ENCODE measurements at places on chromosomes 2 and 18.

- no peak for DNase-seq
Measured at GRCh38 chr18:45631077-45631476, 15.8 kb downstream of the SLC14A2 start.

DNA sequence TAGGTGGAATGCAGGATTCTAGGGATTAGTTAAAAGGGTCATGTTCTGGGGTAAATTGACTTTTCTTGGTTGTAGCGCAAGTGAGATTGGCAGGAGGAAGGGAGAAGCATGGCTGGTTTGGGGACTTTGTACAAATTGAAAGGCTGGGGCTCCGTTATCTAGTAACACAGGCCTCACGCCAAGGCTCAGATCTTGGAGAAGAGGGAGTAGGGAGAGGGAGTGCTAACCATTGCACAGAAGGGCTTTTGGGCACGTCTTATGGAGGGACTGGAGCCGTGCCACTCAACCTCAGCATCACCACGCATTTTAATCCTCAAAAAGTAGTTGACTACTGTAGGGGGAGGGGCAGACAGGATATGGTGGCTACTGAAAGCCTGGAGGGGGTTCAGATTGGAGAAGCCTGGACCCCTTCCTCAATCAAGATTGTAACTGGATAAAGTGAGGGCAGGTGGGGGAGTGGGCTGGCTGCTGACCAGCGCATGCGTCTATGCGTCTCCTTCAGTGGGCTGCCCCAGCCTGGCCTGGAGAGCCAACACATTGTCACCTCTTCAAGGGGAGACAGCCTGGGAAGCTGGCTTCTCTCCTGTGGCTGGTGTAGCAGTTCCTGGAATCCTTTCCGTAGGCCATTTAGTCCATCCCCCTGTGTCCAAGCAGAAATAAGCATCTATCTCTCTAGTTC, 14.3 kb downstream of the IGFBP5 start:
- no peak for DNase-seq

DNA sequence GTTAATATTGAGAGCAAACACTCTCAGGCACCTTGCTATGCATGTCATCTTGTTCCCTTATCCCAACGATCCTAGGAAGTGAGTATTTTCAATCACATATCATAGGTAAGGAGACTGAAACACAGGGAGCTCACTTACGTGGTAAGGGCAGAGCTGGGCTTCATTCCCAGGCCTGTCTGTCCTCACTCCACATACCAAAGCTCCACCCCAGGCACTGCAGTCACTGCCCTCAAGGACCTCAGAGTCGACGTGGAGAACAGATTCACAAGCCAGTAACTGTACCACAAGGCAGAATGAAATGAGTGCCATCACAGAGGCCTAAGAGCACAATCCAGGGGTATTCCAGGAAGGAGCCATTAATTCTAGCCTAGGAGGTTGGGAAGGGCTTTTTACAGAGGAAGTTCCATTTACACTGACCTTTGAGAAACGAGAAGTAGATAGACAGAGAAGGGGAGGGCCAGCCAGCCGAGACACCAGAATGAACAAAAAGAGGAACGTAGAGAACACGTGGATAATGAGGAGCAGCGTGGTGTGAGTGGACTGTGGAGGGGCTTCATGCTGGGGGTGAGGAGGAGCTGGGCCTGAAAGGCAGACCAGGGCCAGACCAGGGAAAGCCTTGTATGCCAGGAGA, 48.6 kb downstream of the KIAA2012 start:
- DNase-seq = no peak

- DNase-seq = no peak
Measured at GRCh38 chr2:3741396-3741795, 38.0 kb downstream of the DCDC2C start.

DNA sequence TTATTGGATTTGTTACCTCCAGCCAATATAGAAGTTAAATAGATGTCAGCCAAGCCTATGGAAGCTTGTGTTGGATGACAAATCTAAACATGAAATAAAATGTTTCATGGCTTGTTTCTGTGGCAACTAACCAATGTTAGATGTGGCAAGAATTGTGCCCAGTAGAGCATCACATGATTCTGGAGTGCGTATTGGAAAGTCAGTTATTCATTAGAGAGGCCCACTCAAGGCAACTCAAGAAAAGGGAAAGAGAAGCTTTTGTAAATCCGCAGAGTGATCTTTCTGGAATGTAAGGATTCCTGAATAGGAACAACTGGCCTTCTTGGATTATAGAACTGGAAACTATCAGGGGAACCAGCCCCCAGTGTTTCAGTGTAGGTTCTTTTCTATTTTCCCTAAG, 162.9 kb downstream of the TMEM247 start:
- DNase-seq = no peak

DNA sequence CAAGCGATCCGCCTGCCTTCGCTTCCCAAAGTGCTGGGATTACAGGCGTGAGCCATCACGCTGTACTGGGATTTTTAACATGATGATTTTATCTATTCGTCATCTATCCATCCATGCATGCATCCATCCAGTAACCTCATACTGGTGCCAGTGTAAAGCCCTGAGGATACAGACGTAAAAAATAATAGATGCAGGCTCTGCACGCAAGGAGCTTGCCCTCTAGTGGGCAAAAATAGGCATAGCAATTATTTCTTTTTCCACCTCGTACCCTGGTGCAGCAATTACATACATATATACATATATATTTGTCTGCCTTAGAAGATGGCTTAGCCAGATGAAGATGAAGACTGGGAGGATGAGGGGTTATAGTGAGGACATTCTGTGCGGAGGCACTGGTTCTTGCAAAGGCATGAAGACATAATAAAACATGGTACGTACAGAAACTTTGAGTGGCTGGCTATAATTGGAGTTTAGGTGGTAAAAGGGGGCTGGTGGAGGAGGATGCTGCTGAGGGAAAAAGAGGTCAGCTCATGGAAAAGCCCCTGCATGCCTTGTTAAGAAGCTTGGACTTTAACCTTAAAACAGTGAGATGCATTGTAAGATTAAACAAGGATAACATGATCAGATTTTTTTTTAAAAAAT, 19.6 kb upstream of the RPIA start:
- no peak for DNase-seq

- DNase-seq = no peak
Measured at GRCh38 chr2:28419443-28420270, 27.0 kb downstream of the FOSL2 start.

- DNase-seq = no peak
Measured at GRCh38 chr18:49623571-49623970, 61.7 kb downstream of the LIPG start.

GRCh38 chr2:216934623-216935022, 74.8 kb upstream of the TNP1 start:
- no peak for DNase-seq

DNA sequence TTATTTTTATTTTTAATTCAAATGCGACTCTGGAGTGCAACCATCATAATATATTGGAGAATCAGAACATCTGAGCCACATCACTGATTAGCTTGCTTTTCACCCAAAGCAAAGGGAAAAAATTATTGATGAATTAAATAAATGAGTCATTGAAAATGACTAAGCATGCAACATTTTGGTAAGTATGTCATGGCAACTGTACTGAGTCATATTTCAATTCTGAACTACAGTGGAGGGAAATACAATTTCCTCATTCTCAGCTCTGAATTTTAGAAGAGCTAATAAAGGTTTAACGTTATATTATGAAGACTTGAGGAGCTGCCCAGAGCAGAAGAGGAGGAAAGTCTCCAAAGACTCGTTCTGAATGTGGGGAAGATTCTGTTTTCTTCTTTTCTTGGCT, 89.6 kb upstream of the CCDC68 start:
- no peak for DNase-seq

- DNase-seq = no peak
Measured at GRCh38 chr2:98778741-98779483, 48.0 kb upstream of the MGAT4A start.

DNA sequence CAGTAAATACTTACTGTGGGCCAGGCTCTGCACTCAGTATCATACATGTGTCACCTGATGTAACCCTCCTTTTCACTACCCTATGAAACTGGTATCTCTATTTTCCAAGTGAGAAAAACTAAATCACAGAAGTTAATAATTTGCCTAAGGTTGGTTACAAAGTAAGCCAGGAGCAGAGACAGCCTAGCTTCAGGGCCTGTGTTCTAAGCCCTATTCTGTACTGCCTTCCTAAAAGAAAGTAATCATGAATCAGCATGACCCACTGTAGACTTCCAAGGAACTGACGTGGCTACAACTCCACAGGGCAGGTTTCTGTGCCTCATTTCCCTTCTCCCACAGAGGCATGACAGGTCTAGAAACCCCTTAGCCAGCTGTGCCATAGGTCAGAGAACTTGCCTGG, 14.3 kb downstream of the ZNF142 start:
- no peak for DNase-seq

DNA sequence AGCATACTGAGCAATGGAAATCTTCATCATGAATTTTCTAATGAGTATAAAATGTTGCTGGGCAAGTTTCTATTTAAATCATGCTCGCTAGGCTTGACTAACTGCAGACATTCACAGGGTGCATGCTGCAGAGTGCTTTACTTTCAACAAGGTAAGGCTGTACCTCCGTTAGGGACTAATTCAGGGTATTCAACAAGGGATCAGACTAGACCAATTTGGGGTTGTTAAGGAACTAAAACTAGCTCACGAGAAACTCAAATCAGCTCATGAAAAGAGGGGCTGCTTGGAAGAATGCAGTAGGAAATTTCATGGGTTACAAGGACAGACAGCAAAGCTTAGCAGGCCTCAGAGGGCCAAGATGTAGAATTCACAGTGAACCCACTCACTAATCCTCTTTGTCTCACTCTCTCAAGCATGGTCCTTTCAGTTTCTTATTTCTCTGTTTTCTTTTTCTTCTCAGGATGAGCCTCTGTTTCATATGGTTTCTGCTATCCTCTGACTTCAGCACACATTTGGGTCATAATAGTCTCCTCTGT, 2.2 kb downstream of the MYO3B start:
- no peak for DNase-seq

GRCh38 chr2:231198291-231199173, at the start of gene ARMC9:
Gene ARMC9, plus strand, starts transcription at chr2:231198631. Its CDS starts 7,608 bp downstream, at chr2:231206239.
- DNase-seq = peak; percentile 58

GRCh38 chr2:1728821-1729220, 15.5 kb downstream of the PXDN start:
- DNase-seq = no peak

- peak; percentile 5 for DNase-seq
Measured at GRCh38 chr18:67359873-67360838, 156.4 kb downstream of the DSEL start.

GRCh38 chr2:96213379-96213778, 4.8 kb upstream of the STARD7 start:
- no peak for DNase-seq

DNA sequence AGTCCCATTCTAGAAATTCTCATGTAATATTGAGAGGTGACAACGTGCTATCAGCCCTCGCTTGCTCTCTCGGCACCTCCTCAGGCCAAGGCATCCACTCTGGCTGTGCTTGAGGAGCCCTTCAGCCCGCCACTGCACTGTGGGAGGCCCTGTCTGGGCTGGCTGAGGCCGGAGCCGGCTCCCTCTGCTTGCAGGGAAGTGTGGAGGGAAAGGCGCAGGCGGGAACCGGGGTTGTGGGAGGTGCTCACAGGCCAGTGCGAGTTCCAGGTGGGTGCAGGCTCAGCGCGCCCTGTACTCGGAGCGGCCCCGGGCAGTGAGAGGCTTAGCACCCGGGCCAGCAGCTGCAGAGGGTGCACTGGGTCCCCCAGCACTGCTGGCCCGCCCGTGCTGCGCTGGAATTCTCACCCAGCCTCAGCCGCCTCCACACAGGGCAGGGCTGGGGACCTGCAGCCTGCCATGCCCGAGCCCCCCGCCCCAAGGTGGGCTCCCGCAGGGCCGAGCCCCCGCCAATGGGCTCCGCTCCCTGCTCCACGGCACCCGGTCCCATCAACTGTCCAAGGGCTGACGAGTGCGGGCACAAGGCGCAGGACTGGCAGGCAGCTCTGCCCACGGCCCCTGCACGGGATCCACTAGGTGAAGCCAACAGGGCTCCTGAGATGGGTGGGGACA, 1680.6 kb upstream of the LRRTM1 start:
- DNase-seq = no peak

DNA sequence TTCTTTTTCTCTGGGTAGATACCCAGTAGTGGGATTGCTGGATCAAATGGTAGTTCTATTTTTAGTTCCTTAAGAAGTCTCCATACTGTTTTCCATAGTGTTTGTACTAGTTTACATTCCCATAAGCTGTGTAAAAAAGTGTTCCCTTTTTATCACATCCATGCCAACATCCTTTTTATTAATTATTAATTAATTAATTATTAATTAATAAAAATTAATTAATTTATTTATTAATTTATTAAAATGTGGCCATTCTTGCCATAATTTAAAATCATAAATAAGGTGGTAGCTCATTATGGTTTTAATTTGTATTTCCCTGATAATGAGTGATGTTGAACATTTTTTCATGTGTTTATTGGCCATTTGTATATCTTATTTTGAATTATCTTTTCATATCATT, 234.3 kb upstream of the FBXO11 start:
- DNase-seq = no peak

- DNase-seq = no peak
Measured at GRCh38 chr18:58578835-58579560, 49.9 kb downstream of the ALPK2 start.

DNA sequence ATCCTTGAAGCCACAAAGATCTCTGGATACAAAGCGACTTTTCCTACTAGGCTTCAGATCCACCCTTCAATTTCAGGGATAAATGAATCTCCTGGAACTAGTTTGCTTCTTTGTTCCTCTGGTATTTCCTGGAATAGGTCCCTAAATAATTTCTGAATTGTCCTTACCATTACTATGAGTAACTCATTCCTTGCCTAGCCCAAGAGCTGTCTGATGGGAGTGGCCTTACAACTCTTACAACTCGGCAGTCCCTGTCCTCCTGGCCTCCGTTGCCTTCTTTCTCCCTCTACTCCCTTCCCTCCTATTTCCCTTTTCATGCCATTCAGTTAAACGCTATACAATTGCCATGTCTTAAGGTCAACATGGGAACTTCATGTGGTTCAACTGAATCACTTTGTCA, 98.2 kb upstream of the FHL2 start:
- DNase-seq = no peak

- no peak for DNase-seq
Measured at GRCh38 chr2:43729491-43730174, 44.2 kb upstream of the DYNC2LI1 start.

DNA sequence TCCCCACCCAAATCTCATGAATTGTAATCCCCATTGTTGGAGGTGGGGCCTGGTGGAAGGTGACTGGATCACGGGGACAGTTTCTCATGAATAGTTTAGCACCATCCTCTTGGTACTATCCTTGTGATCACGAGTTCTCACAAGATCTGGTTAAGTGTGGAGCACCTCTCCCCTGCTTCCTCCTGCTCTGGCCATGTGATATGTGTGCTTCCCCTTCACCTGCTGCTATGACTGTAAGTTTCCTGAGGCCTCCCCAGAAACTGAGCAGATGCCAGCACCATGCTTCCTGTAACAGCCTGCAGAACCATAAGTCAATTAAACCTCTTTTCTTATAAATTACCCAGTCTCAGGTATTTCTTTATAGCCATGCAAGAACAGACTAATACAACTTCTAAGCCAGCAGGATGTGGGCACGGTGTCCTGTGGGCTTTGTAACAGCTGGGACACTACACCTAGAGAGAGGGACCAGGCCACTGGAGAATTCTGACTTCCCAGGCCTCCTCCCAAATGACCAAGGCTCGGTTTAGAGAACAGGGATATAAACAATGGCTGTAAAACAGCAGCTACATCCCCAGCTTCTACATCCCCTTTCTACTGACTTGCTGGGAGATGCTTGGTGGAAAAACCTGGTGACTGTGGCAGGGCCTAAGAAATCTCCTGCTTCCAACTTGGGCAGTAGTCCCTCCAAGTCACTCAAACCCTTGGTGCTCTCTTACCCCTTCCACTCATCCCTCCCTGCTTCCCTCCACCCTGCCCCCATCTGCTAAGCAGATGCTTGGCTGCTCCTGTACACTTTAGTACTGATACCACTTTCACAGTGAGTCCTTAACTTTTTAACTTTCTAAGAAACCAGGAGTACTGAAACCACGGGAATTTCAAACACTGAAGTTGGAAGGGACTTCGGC, 10.3 kb downstream of the STAT1 start:
- DNase-seq = no peak

Data from activated T-helper 1 cell treated with anti-CD3 and anti-CD28 coated beads, Interleukin-2, amount 50 U/mL, for 16 hours (primary cell).